ENCODE measurements at places on chromosomes 7 and 10.

GRCh38 chr10:66026321-66026720 lies 899.5 kb upstream of the LRRTM3 start:
- DNase-seq = no peak

GRCh38 chr7:27104341-27105058 lies 2.0 kb upstream of the HOXA2 start:
- DNase-seq = no peak

- no peak for DNase-seq
Observed at GRCh38 chr10:28922127-28922526, 244.8 kb downstream of the BAMBI start.

DNA sequence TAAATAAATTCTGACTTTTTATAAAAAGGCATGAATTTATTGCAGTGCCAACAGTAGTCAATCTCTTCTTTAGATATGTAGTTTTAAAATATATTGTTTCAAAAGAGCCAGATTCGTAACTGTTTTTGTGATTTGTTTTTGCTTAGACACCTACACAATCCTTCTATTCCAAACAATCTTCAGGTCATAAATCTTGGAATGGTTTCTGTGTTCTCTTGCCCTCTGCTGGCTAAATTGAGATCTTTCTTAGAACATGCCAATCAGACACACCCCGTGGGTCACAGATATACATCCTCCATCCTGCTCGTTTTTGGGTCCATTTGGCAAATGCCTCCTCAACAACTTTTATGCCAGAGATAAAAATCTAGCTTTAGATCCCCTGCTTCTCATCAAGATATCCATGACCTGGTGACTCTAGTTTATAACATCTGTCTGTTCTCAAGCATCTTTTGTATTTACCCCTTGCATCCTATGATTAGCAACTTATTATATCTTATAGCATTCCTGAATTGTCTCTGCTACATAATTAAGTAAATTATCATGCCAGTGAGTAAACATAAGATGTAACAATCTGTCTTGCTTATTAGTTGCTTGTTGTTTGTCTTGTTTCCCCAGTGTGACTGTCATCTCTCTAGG lies 35.3 kb upstream of the IFRD1 start:
- DNase-seq = no peak

DNA sequence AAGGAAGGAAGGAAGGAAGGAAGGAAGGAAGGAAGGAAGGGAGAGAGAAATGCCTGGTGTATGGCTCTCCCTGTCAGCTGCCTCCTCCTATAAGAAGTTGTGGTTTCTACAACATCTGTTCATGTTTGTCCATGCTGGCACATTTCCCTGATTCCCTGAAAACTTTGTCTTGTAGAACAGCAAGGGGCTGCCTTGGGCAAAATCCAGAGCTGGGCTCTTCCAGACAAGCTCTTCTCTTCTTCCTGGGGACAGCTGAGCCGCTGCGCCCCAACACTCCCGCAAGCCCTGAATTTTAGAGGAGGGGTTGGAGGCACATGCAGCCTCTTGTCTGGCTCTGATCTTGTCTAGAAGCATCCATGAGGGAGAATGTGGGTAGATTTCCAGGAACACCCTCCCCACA lies 282.0 kb upstream of the ADARB2 start:
- no peak for DNase-seq

- no peak for DNase-seq
Observed at GRCh38 chr10:128751284-128751683, 625.1 kb upstream of the MKI67 start.

DNA sequence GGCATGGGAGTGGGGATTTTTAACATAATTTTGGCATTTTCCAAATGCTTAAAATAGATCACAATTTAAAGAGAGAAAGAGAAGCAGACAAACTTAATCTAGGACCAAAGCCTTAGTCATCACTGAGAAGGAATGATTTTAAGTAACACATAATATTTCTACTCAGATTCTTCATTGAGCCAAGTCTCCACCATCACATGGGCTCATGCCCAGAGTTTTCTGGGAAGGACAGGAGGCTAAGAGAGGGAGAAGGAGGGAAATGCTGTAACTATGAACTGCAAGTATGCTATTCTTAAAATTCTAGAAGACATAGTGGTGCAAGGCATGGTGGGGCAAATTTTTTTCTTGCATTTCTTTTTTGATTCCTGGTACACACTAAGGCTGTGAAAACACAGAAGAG lies 23.8 kb upstream of the UBE2D1 start:
- DNase-seq = no peak

- no peak for DNase-seq
Observed at GRCh38 chr10:13671904-13672303, 85.1 kb downstream of the PRPF18 start.

- DNase-seq = no peak
Observed at GRCh38 chr7:94612253-94612652, 43.7 kb downstream of the SGCE start.

DNA sequence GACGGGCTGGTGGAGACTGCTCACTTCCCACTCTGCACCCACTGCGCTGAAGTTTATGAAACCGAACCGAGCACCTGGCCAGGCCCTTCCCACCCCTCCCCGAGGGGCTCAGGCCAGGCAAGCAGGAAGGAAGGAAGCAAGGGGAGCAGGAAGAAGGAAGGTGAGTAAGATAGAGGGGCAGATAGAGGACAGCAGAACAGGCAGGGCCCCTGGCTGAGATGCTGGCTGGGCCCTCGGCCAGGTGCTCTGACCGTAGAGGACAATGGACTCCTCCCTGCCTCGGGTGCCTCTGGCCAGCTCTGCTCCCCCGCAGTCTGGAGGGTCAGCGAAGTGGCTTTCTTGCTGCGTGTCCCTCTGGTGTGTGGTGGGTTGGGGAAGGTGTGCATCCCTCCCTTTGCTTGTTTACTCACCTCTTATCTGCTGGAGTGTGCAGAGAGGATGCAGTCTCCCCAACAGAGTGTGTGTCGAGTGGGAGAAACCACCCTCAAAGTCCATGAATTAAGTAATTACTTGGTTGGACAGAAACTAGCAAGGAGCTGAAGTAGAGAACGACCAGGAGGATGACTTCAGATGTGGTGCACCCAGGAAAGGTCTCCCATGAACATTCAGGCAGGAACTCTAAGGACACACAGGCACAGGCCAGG lies 82.8 kb upstream of the PPP2R2D start:
- peak; percentile 23 for DNase-seq

DNA sequence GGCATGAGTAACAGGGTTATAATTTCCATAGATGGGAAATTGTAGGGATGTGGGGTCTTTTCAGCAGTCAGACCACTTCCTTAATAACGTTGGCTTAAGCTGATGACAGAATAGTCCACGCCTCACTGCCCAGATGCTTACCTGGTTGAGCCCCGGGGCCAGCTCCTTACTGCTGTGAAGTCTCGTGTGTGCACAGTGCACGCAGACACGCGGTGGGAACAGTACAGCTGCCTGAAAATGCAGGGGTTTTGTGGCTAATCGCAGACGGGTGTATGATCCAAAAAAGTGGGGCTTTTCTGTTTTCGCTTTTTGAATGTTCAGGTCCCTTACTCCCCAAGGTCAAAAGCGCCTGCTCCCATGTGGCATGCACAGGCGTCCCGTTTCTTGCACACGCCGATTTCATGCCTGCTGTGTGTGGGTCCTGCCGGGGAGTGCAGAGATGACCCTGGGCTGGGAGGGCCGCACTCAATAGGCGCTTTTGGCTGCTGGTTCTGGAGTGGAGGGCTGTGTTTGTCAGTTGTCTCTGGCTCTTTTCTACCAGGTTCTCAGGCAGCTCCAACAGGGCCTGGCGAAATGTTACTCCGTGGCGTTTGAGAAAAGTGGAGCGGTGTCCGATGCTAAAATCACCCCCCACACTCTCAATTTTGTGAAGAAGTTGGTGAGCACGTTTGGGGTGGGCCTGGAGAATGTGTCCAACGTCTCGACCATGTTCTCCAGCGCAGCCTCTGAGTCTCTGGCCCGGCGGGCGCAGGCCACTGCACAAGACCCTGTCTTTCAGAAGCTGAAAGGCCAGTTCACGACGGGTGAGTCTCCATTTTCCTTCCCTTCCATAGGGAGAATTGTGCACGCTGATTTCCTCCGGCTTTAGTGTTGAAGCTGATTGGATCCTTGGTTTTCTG lies 116.0 kb downstream of the TRRAP start:
- DNase-seq = no peak

DNA sequence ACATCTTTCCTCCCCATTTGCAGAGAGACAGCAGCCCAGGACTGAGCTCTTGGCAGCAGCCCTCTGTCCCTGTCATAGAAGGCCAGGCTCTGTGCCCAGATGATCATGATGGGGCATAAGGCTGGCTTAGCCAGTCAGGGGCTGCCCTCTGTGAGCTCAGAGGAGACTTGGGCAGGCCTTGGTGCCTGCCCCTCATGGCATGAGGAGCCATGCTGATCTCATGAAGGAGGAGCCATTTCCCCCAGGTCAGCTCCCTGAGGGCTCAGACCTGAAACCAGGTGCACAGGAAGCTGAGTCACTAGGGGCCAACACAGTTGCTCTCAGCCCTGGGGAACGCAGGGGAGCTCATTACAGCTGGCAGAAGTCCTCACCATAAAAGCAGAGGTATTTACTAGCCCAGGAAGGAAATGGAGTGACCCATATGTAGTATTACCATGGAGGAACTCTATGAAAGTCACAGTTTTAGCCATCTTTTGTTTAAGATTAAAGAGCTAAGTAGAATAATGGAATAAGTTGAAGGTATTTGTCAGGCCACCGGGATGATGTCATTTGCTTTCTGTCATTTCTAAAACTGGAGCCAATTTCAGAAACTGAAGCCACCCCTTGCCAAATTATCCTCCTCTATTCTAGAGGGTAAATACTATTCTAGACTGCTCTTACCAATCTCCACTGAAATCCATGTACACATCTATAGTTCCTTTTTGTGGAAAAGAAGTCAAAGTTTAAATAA lies 362.4 kb upstream of the ZNF32 start:
- no peak for DNase-seq

GRCh38 chr7:24788961-24789576 lies 31.8 kb upstream of the GSDME start:
- DNase-seq = no peak

DNA sequence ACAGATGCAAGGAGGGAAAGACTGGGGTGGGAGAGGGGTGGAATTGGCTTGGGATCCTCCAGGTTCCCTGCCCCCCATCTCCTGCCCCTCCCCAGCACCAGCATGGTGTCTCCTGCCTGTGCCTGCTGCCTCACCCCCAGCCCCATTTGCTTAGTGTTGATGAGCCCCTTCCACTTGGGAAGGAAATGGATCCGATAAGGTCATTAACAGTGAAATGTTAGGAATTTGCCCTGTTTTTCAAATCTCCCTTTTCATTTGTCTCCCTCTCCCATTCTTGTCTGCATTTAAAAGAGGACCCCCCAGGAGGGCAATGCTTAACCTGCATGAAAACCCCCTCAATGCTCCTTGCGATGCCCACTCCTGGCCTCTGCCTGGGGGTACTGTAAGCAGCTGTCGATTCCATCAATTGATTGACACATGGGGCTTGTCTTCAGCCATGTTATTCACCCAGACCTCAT lies 51.5 kb downstream of the HK1 start:
- no peak for DNase-seq

DNA sequence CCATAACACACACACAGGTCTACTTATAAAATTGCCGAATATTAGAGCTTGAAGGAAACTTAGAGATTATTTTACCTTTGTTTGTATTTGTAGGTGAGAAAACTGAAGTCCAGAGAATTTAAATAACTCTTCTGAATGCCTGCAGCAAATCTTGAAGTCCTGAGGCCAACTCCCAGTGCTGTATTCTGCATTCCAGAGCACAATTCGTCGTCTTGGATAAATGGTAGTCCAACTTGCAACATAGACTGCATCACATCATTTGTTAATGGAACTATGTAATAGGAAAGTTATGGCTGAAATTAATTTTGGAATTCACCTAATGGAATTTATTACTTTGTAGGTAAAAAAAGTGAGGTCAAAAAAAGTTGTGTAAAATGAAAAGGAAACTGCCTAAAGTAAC lies 37.3 kb upstream of the SEMA3D start:
- no peak for DNase-seq

- DNase-seq = no peak
Observed at GRCh38 chr7:22564511-22565045, 64.6 kb upstream of the STEAP1B start.

DNA sequence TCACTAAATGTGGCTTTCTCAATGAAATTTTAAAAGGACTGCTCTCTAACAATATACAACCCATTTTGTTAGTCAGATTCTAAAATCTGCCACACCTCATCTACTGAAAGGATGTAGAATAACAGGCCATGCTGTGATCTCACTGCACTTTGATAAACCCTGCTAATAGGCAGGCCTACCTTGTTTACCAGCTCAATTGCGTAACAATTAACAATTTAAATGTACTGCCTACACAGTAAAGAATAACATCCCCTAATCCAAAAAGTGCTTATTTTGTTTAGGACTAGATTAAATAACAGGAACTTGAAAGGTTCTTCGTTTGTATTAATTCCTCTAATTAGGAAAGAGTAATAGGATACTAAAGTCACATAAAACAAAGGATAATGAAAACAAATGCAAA lies 4.5 kb downstream of the SRI start:
- DNase-seq = no peak

DNA sequence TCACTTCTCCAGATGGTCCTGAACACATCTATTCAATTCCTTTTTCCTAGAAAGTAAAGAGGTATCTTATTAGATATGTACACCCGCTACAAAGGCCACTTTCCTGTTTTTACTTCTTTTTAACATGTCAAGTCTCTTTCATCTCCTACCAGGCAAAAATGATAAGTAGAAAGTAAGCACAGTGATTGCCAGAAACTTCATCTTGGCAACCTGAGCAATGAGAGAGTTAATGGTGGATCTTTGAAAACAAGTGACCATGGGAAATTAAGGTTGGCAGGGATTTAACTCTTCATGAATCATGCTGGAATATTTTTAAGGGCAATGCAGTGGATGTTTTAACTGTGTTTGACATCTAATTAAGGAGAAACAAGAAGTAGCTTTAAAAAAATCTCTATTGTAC lies 2.7 kb downstream of the SEMA3A start:
- DNase-seq = no peak

- DNase-seq = no peak
Observed at GRCh38 chr7:7414791-7415603, 120.7 kb downstream of the COL28A1 start.

DNA sequence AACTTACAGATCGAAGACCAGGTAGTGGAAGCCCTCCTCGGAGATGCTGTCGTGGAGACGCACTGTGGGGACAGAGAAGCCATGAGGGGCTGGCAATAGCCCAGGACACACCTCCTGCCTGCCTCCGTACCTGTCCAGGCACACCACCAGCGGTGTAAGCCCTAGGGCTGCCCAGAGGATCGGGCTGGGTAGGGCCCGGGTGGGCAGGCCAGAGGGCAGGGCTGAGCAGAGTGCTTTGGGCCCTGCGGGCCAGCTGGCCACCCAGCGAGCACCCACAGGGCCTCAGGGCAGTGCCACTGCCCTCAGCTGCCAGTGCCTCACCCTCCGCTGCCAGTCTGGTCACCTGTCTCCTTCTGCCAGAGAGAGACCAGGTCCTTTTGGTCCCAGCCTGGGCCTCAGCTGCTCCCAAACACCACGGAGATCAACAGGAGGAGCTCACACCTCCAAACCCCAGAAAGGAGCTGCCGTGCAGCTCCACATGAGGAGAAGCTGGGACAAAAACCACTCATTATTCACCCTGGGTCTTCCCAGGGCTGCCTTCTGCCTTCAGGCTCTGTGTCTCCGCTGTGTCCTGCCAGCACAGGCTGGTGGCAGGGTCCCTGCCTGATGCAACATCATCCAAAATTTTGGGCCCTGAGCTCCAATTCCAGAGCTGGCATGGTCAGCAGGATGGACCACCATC lies 58.2 kb downstream of the YKT6 start:
- DNase-seq = no peak

Data from ecto neural progenitor cell (in vitro differentiated cells).